ENCODE measurements at places on chromosomes 4 and X. TPM values are rescaled to one million over a fixed set of nuclear protein-coding genes. Genes with fewer than 3 reads are reported as not detected.

CFAP47 gene
- not detected for total RNA-seq

HSD17B13 gene
- 23.8 TPM for total RNA-seq

HTN1 gene
- not detected for total RNA-seq

MAGEE2 gene
- not detected for total RNA-seq

CABS1 gene
- total RNA-seq = not detected

FREM3 gene
- not detected for total RNA-seq

PDCL2 gene
- total RNA-seq = not detected

ART3 gene
- total RNA-seq = 0.74 TPM

DNA sequence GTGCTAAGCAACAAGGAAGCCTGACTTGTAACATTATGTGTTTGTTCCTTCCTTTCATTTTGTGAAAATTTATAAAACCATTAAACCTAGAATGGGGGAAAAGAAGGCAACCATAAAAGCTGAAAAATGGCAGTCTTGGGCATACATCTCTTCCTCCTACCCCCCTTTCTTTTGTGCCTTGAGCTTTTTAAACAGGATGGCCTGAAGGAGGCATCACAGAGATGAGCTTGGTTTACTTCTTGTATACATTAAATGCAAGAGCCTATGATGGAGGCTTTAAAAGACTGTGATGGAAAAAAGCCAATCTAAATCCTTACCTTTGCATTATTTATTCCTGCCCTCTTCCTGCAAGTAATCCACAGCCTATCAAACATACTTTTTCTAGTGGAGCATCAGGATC is 36.2 kb upstream of the ADH7 start:
- no peaks in the 10 kb centered on the region for H3K27me3 ChIP-seq
- DNase-seq = no peak
- H3K4me3 ChIP-seq = no peak overlapping the region

- H3K27me3 ChIP-seq = no peaks in the 10 kb centered on the region
- H3K27ac ChIP-seq = no peak overlapping the region
- no peak for DNase-seq
- no peaks in the 10 kb centered on the region for H3K36me3 ChIP-seq
- no peak overlapping the region for H3K4me3 ChIP-seq
Measured at GRCh38 chr4:61185288-61185687, 14.8 kb upstream of the ADGRL3 start.

GRCh38 chr4:7593646-7594412 is 159.1 kb upstream of the PSAPL1 start:
- DNase-seq = no peak
- no peak overlapping the region for H3K27ac ChIP-seq
- H3K27me3 ChIP-seq = peaks cover 3% of the 10 kb centered on the region
- no peak overlapping the region for H3K4me3 ChIP-seq
- H3K4me1 ChIP-seq = peaks cover 5% of the 10 kb centered on the region

- H3K27ac ChIP-seq = no peak overlapping the region
- H3K27me3 ChIP-seq = no peaks in the 10 kb centered on the region
- H3K36me3 ChIP-seq = no peaks in the 10 kb centered on the region
- no peaks in the 10 kb centered on the region for H3K4me1 ChIP-seq
- no peak overlapping the region for H3K4me3 ChIP-seq
Measured at GRCh38 chr4:100059467-100059866, 109.4 kb upstream of the H2AZ1 start.

DNA sequence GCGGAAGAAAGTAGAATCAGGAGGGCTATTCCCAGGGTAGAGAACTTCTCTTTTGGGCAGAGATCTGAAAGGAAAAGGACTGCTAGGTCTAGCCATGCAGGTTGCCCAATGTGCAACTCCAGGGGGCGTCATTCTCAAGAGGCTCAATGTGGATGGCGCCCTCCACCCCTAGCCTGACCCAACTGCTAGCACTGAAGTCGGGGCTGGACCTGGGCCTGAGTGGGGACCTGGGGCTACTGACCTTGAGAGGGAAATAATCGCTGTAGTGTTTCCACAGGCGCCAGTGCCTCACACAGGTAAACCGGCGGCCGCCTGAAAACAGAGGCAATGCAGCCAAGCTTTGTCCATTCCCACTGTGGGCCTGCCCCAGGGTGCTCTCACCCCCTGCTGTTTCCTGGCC is 6.1 kb downstream of the AWAT2 start:
- no peak for DNase-seq
- no peak overlapping the region for H3K4me3 ChIP-seq
- H3K27me3 ChIP-seq = no peaks in the 10 kb centered on the region
- H3K27ac ChIP-seq = no peak overlapping the region
- H3K4me1 ChIP-seq = no peaks in the 10 kb centered on the region

DNA sequence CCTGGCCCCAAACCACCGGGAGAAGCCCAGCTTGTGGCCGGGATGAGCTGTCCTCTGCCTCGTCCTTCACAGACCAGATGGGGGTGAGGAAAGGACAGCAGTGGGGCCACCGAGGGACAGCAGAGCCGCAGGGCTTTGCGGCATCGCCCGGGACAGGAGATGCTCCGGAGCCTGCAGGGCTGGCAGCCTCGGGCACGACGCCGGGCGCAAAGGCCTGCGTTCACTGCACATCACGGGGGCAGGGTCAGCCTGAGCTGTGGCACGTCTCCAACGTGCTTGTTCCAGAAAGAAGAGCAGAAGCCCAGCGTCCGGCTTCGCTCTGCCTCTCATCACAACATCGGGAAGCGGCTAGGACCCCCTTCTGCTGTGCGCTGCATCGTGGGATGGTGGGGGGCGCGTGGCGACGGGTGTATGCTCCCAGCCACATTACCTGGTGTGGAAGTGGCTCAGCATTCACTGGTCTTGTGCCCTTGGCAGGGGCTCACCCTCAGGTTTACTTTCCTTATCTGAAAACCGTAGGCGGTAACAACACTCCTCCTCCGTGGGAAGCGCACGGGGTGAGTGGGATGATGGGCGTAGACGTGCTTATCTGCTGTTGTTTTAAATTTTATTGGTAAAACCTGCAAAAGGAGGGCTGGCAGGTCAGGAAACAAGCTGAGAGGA is 7.4 kb downstream of the TADA2B start:
- no peak overlapping the region for H3K27ac ChIP-seq
- H3K4me1 ChIP-seq = peaks cover 57% of the 10 kb centered on the region
- H3K36me3 ChIP-seq = no peaks in the 10 kb centered on the region
- no peak overlapping the region for H3K4me3 ChIP-seq

DNA sequence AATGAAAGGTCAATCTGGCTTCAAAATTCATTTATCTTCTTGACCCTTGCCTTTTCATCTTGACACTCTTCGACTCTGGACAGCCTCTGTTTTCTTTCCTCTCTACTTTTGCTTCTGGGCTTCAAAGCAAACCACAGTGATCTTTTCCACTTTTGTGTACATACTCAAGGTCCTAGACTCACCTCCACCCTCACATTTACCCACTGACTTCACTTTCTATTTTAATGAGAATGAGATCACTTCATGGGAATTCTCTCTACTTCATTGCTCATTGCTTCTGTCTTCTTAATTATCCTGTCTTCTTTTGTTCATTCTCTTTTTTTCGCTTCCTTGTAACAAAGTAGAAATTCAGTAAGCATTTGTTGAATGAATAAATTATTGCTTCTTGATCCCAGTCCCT is 330.1 kb upstream of the HAND2 start:
- H3K27ac ChIP-seq = no peak overlapping the region
- H3K36me3 ChIP-seq = no peaks in the 10 kb centered on the region
- no peaks in the 10 kb centered on the region for H3K27me3 ChIP-seq

- no peak overlapping the region for H3K27ac ChIP-seq
- no peaks in the 10 kb centered on the region for H3K36me3 ChIP-seq
- no peak overlapping the region for H3K4me3 ChIP-seq
- peaks cover 10% of the 10 kb centered on the region for H3K4me1 ChIP-seq
- peaks cover 11% of the 10 kb centered on the region for H3K27me3 ChIP-seq
- DNase-seq = no peak
Measured at GRCh38 chrX:25017667-25018247, 2.0 kb upstream of the ARX start.

GRCh38 chrX:145735036-145735435 is 82.6 kb upstream of the SLITRK2 start:
- DNase-seq = no peak
- H3K27me3 ChIP-seq = no peaks in the 10 kb centered on the region
- no peak overlapping the region for H3K4me3 ChIP-seq
- H3K4me1 ChIP-seq = no peaks in the 10 kb centered on the region

DNA sequence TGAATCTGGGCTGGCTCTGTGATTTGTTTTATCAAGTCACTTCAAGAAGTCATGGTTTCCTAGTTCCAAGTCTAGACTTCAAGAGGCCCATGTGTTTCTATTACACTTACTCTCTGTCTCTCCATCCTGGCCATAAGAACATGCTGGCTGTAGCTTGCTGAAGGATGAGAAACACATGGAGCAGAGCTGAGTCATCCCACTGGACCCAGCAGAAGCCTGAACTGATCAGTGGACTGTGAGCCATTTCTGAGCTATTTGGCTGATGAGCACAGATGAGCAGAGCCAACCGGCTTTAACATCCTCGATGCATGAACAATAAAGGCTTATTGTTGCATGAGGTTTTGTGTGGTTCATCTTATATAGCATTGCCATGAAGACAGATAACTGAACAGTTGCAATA is 290.6 kb upstream of the BOD1L1 start:
- H3K27me3 ChIP-seq = no peaks in the 10 kb centered on the region
- DNase-seq = no peak
- H3K27ac ChIP-seq = no peak overlapping the region
- no peak overlapping the region for H3K4me3 ChIP-seq
- no peaks in the 10 kb centered on the region for H3K36me3 ChIP-seq

DNA sequence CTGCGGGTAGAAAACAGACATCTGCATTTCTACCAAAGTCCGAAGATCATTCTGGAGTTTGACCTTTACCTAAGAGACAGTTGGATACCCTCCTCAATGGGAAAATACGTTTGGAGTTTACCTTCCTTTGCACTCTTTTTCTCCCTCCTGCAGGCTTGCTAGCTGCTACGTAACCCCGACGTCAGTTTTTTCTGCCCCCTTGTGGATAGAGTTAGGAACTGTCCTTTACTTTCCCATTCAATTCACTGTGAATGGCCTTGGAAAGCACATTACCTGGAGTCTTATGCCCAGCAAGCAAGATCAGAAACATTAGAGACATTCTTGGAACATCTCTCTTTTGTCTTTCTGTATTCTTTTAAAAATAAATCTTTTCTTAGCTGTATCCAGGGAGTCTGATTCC is 250.7 kb downstream of the NAP1L3 start:
- H3K36me3 ChIP-seq = no peaks in the 10 kb centered on the region
- H3K27me3 ChIP-seq = no peaks in the 10 kb centered on the region
- no peaks in the 10 kb centered on the region for H3K4me1 ChIP-seq
- H3K27ac ChIP-seq = no peak overlapping the region
- H3K4me3 ChIP-seq = no peak overlapping the region
- no peak for DNase-seq

- H3K36me3 ChIP-seq = no peaks in the 10 kb centered on the region
- no peaks in the 10 kb centered on the region for H3K4me1 ChIP-seq
- no peak for DNase-seq
- H3K4me3 ChIP-seq = no peak overlapping the region
- H3K27ac ChIP-seq = no peak overlapping the region
Measured at GRCh38 chrX:133697656-133698055, 282.4 kb upstream of the GPC4 start.

- no peak overlapping the region for H3K27ac ChIP-seq
Measured at GRCh38 chrX:47576021-47576898, 6.0 kb upstream of the TIMP1 start.

DNA sequence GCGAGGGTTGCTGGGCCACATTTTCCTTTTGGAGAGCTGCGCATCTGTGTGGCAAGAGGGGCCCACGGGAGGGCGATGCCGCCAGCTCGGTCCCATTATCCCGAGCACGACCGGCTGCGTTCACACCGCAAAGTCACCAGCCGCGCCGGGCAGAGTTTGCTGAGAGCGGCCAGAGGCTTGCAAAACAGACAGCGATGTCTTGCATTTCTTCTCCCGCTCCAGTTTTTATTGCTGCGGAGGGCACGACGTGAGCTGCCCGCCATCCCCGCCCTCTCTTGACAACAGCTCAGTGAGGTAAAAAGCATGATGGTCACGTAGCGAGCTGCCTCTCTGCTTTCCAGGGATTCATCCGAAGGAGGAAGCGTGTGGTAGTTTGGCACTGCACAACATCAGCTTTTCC is 102.1 kb upstream of the TENM3 start:
- no peak overlapping the region for H3K27ac ChIP-seq
- H3K27me3 ChIP-seq = peaks cover 3% of the 10 kb centered on the region
- H3K4me1 ChIP-seq = peaks cover 23% of the 10 kb centered on the region
